ENCODE measurements at places on chromosomes 5 and 9.

DNA sequence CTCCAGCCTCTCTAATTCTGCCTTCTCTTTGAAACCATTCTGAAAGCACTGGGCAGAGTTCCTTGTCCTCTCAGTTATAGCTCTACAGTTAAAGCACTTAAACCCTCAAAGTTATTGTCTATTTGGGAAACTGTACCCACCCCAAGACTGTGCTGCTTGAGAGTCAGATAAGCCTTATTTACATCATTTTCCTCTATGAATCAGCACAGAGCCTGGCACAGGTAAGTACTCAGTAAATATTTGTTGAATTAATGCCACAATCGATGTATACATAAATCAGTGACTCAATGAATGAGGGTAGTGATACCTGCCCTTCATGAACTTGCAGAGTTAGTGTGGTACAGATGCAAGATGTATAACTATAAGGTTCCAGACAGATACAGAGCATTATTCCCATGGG is 549.4 kb upstream of the KLF4 start:
- H3K27ac ChIP-seq: no peak overlapping the region
- peaks cover 25% of the 10 kb centered on the region for H3K4me1 ChIP-seq
- no peaks in the 10 kb centered on the region for H3K27me3 ChIP-seq
- H3K4me3 ChIP-seq: no peak overlapping the region

GRCh38 chr5:96012399-96012798 is 50.7 kb upstream of the ELL2 start:
- DNase-seq: no peak
- H3K36me3 ChIP-seq: peaks cover 2% of the 10 kb centered on the region
- no peak overlapping the region for H3K27ac ChIP-seq
- no peaks in the 10 kb centered on the region for H3K27me3 ChIP-seq

DNA sequence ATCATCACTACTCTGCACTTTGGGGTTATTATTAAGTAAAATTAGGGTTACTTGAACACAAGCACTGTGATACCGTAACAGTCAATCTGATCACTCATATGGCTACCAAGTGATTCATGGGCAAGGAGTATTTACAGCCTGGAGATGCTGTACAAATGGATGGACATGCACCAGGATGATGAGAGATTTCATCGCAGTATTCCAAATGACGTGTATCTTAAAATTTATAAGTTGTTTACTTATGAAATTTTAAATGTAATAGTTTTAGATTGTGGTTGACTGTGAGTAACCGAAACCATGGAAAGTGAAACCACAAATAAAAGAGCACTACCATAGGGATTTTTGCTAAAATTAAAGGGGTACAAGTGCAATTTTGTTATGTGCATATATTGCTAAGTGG is 462.2 kb upstream of the PTGER4 start:
- DNase-seq: no peak
- no peak overlapping the region for H3K27ac ChIP-seq
- no peak overlapping the region for H3K4me3 ChIP-seq
- H3K27me3 ChIP-seq: peaks cover 35% of the 10 kb centered on the region
- no peaks in the 10 kb centered on the region for H3K36me3 ChIP-seq

GRCh38 chr9:87505869-87506678 is 8.4 kb downstream of the DAPK1 start:
- no peak overlapping the region for H3K4me3 ChIP-seq
- DNase-seq: no peak
- H3K4me1 ChIP-seq: peaks cover 47% of the 10 kb centered on the region
- H3K27me3 ChIP-seq: no peaks in the 10 kb centered on the region
- peaks cover 58% of the 10 kb centered on the region for H3K36me3 ChIP-seq

GRCh38 chr5:180206993-180207392 is 2.0 kb downstream of the RASGEF1C start:
- peaks cover 5% of the 10 kb centered on the region for H3K27me3 ChIP-seq
- DNase-seq: no peak
- H3K4me3 ChIP-seq: no peak overlapping the region
- H3K27ac ChIP-seq: no peak overlapping the region
- no peaks in the 10 kb centered on the region for H3K36me3 ChIP-seq

DNA sequence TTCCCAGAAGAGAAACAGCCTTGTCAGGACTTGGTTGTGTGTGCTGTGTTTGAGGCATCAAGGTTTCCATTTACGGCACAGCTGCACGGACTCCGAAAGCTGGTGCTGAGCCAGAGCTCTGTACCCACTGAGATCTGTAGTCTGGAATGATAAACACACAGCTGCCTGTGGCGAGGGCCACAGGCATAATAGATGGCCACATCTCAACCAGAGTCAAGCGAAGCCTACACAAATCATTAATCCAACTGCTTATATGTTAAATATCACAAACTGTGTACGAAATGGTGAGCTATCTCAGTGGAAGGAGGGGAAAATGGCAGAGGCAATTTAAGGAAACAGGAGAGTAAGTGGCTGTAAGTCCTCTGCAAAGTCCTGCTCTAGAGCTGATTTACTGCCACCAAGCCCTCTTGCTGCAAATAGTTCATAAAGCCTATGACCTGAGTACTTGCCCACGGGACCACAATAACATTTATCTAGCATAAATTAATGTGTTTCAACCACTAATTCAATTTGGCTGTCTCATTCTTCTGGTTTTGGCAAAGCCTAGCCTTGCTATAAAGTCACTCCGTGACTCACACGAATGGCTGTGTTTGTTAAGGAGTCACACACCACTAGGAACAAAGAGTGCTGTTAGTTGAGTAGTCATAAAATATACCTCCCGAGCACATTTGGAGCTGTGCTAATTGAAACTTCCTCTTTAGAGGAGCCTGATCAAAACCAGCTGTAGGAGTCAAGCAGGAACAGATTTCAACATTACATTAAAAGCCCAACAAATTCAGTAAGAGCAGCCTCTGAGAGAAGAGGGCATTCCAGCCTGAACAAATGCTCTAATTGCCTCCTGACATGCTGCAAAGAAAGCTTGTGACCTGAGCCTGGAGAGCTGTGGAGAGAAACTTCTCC is 738.6 kb upstream of the ZNF608 start:
- peaks cover 57% of the 10 kb centered on the region for H3K4me1 ChIP-seq
- H3K27me3 ChIP-seq: no peaks in the 10 kb centered on the region
- peak overlapping the region; percentile 95 for H3K27ac ChIP-seq
- DNase-seq: peak; percentile 86
- no peaks in the 10 kb centered on the region for H3K36me3 ChIP-seq
- H3K4me3 ChIP-seq: peak overlapping the region; percentile 44

DNA sequence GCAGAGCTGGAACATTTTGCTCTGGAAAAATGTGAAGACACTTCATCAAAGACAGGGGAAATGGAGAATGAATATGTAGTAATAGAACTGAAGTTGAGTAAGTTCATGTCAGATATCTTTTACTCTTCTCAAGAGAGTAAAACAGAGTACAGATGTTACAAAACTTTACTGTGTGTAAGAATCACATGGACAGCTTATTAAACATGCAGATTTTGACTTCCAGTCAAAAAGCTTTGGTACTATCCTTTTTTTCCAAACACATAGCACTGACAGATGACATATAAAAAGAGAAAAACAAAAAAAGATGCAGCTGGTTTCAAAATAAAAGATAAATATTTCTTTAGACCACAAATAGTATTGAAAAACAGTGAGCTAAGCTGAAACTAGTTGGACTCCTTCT is 115.4 kb downstream of the FBN2 start:
- peaks cover 29% of the 10 kb centered on the region for H3K36me3 ChIP-seq
- no peak overlapping the region for H3K4me3 ChIP-seq
- DNase-seq: no peak
- no peak overlapping the region for H3K27ac ChIP-seq
- no peaks in the 10 kb centered on the region for H3K27me3 ChIP-seq

- no peaks in the 10 kb centered on the region for H3K36me3 ChIP-seq
- peaks cover 14% of the 10 kb centered on the region for H3K27me3 ChIP-seq
- peak overlapping the region; percentile 98 for H3K27ac ChIP-seq
- DNase-seq: peak; percentile 88
- peak overlapping the region; percentile 99 for H3K4me3 ChIP-seq
- H3K4me1 ChIP-seq: peaks cover 28% of the 10 kb centered on the region
Observed at GRCh38 chr5:87268126-87268969, 665 bp downstream of the RASA1 start.

DNA sequence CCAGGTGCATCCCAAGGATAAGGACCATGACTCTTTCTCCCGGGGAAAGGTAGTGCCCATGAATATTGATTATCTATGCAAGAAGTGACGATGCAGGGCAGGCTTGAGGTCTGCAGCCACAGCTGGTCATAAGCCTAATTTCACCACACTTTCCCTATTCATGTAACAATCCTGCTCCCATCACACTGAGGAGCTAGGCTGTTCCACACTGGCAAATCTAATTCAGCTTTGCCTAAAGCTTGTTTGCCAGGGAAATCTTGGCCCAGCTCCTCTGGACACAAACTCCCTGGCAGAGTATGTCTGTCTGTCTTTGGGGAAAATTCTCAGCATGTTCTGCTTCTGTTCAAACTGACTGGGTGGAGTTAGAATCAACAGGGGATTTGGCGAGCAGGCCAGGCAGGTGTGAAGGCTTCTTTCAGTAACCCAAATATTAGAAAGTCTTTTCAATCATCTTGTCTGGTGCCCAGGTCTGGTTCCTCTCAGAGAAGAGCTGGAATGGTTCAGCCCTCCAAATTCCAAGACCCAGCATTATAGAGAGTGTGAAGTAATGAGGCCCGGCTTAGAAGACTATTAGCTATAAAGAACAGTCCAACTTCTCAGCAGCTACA is 88.5 kb upstream of the SPDL1 start:
- DNase-seq: no peak
- H3K36me3 ChIP-seq: no peaks in the 10 kb centered on the region
- no peak overlapping the region for H3K27ac ChIP-seq
- H3K4me1 ChIP-seq: no peaks in the 10 kb centered on the region
- H3K4me3 ChIP-seq: no peak overlapping the region

DNA sequence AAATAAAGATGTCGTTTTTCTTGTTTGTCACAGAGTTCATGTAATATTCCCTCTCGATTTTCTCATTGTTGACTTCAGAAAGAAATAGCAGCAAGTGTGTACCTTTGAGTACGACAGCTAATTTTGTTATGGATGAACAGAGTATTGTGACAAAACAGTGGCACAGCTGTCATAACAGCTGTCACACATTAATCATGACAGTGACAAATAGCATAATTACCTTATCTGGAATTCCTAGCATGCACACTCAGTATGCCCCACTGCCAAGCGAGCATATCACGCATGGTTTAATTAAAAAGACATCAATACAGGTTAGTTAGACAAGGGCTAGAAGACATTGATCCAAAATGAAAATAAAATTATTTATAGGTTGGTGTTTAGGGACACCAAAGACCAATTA is 375.1 kb downstream of the SPATA31D1 start:
- H3K36me3 ChIP-seq: no peaks in the 10 kb centered on the region
- H3K4me3 ChIP-seq: no peak overlapping the region
- H3K27me3 ChIP-seq: no peaks in the 10 kb centered on the region
- H3K27ac ChIP-seq: no peak overlapping the region
- peaks cover 9% of the 10 kb centered on the region for H3K4me1 ChIP-seq

GRCh38 chr5:26295541-26295940 is 742.8 kb downstream of the CDH9 start:
- no peak overlapping the region for H3K27ac ChIP-seq
- no peaks in the 10 kb centered on the region for H3K4me1 ChIP-seq
- no peaks in the 10 kb centered on the region for H3K36me3 ChIP-seq
- no peaks in the 10 kb centered on the region for H3K27me3 ChIP-seq

GRCh38 chr5:54007827-54008777 is 302.3 kb downstream of the ARL15 start:
- no peaks in the 10 kb centered on the region for H3K36me3 ChIP-seq
- no peak for DNase-seq
- peaks cover 20% of the 10 kb centered on the region for H3K4me1 ChIP-seq
- peak overlapping the region; percentile 56 for H3K27ac ChIP-seq
- H3K4me3 ChIP-seq: no peak overlapping the region

Measured in osteocyte (in vitro differentiated cells).